Stimulated activated CD4-positive, alpha-beta T cell treated with anti-CD3 and anti-CD28 coated beads, Interleukin-4, amount 100 ng/mL, for 48 hours (primary cell): ENCODE measurements at places on chromosomes 12 and 14.

DNA sequence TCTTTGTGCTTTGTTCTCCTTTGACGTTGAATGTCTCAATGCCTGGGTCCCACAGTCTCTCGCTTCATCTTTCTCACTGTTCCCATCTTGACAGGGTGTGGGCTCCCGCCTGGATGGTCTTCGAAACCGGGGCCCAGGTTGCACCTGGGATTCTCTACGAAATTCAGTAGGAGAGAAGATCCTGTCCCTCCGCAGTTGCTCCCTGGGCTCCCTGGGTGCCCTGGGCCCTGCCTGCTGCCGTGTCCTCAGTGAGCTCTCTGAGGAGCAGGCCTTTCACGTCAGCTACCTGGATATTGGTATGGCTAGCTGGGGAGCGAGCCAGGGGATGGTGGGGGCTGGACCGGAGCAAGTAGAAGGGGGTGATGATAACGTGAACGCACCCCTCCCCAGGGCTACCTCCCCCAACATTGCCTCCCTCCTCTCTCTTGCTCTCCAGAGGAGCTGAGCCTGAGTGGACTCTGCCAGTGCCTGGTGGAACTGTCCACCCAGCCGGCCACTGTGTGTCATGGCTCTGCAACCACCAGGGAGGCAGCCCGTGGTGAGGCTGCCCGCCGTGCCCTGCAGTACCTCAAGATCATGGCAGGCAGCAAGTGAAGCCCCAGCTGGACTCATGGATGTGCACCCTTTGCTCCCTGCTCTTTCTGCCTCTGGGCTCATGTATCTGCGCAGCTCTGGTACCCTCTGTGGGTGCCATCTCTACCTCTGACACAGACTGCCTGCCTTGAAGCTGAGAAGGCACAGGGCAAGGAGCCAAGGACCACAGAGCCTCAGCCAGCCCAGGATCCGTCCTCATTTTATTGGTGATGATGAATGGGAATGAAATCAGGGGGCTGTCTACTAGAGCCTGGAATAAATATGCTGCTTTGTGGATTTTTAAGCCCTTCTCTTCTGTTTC, 1.5 kb downstream of the NPFF start:
- DNase-seq: no peak

- DNase-seq: peak; percentile 35
Observed at GRCh38 chr12:125533434-125534029, 468.3 kb downstream of the AACS start.

DNA sequence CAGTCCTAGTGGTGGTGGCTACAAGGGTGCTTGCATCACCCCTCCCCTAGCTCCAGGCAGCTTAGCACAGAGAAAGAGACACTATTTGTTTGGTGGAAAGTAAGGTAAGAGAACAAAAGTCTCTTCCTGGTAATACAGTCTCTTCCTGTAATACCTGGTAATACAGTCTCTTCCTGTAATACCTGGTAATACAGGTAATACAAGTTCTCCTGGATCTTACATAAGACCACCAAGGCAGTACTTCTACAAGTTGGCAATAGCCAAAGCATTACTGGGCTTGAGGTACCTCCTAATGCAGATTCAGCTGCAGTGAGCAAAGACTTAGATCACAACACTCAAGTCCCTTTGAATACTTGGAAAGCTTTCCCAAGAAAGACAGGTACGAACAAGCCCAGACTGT, 77.0 kb downstream of the CATSPERB start:
- no peak for DNase-seq

DNA sequence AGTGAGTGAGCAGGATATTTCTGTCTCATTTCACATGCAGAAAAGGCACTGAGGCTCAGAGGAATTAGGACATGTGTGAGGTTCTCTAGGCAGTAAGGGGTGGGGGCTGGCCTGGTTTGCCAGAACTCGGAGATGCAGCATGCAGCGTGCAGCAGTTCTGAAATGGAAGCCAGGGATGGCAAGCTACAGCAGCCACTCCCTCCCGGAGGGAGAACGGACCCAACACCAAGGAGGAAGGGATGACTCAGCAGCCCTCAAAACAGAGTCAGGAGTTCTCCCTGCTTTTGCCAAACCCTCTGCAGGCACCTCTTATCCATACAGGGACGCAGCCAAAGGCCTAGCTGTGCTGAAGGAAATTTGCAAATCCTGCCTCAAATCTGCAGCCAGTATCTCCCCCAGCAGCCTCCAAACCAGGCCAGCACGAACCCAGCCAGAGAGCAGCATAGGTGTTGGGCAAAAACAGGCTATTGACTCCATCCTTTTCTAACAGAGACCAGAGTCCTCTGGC, 10.3 kb upstream of the SERPINA3 start:
- DNase-seq: no peak

DNA sequence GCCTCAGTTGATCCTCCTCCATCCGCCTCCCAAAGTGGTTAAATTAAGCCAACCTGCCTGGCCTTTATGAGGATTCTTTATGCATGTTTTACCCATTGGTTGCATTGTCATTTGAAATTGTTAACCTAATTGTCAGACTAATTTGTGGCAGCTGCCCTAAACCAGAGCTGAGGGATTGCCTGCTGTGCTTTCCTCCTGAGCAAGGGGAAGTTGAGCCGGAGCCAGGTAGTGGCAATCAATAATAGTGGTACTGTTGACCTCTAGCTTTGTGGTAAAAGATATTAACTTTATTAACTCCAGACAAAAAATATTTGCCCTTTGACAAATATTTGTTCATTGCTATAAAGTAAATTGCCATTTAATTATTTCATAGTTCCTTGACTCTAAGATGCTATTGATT, 5.6 kb upstream of the HEBP1 start:
- DNase-seq: no peak

- DNase-seq: no peak
Observed at GRCh38 chr12:43154498-43155045, 397.4 kb downstream of the ADAMTS20 start.

DNA sequence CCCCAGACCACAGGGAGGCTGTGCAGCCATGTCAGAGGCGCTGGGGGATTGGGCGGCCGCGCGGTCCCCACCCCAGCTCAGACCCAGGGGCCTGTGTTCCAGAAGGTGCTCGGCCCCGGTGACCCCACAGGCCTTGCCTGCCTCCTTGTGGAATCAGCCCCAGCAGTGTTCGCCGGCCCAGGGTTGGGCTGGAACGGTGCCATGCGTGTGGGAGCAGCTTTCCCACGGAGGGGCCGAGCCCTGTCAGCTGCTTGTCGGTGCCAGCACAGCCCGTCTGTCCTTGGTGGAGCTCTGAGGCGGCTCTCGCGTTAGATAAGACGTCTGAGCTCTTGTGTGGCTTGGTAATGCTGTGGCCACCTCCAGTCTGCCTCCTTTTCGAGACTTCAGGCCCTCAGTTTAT, 8.5 kb downstream of the ZFYVE21 start:
- no peak for DNase-seq

- DNase-seq: no peak
Observed at GRCh38 chr12:108973629-108974152, 47.2 kb downstream of the SVOP start.

- no peak for DNase-seq
Observed at GRCh38 chr12:56954057-56954957, 3.1 kb downstream of the RDH16 start.

GRCh38 chr14:101858791-101859537, 97.5 kb downstream of the PPP2R5C start:
- DNase-seq: no peak

DNA sequence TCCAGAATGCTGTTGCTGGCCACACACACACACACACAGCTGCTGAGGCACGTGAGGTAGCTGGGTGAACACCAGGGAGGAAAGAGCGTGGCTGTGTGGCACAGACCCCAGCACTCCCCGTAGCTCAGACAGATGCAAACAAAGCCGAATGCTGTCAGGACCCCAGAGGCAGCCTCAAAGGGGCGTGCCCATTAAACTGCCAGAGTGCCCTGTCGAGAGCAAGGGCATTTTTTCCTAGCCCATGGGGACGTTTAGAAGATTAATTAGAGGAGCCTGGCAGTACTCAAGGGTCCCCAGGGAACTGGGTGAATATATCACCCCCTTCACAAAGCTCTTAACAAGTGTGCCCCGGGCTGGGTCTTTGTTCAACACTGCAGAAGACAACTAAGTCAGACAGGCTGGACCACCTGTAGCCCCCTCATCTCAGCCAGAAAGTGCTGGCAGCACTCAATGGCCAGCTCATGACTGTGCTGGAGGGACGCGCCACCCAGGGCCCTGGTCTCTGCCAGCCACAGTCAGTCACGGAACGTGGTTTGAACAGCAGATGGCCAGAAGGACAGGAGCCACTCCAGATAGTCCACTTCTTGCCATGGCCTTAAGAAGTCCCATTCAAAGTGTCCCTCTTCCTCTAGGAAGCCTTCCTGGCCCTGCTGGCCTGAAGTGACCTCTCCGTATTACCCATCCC, 37.5 kb downstream of the TTC7B start:
- no peak for DNase-seq

- no peak for DNase-seq
Observed at GRCh38 chr14:26394150-26394810, 203.6 kb downstream of the NOVA1 start.

DNA sequence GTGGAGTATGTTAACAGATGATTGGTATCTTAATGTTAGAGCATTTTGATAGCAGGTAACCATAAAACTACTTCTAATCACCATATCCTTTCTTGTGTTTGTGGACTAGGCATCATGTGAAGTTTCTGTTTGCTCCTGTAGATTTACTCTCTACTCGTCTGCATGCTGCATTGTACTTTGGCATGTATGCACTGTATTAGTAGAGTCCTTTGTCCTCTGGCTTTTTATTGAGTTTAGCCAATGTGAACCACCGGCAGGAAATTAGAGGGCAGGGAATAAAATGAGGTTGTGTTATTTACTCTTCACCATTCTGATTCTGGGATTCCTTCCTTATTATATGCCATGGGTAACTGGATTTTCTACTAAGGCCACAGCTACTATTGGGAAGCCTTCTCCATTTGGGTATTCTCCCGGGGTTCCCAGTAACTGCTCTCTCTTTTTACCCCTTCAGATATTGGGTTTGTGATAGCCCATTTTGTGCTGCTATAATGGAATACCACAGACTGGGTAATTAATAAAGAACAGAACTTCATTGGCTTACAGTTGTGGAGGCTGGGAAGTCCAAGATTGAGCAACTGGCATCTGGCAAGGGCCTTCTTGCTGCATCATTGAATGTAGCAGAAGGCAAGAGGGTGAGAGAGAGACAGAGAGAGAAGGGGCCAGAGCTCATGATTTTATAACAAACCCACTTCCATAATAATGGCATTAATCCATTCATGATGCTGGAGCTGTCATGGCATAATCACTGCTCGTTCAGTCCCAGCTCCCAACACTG, 22.4 kb downstream of the FAM177A1 start:
- DNase-seq: no peak

GRCh38 chr12:78088391-78088832, 257.7 kb downstream of the NAV3 start:
- DNase-seq: no peak

GRCh38 chr12:39623919-39624318, 4.3 kb upstream of the ABCD2 start:
- no peak for DNase-seq

- DNase-seq: no peak
Observed at GRCh38 chr12:1216560-1216959, 225.5 kb downstream of the ERC1 start.

DNA sequence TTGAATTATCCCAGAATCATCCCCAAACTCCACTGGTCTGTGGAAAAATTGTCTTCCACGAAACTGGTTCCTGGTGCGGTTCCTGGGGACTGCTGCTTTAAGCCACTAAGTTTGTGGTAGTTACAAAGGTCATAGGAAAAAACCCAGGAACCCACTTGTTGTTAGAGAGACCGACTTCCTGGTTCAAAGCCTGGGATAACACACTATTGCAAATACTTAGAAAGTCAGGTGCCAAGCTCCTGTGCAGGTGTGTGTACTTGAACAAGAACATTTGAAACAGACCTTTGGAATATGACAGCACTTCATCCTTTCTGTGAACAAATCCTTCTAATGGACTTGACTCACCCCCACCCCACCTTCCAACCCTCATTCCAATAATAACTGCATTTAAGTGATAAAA, 519.6 kb downstream of the GLT1D1 start:
- DNase-seq: no peak

- DNase-seq: no peak
Observed at GRCh38 chr14:59018460-59018859, 170.0 kb upstream of the DAAM1 start.

DNA sequence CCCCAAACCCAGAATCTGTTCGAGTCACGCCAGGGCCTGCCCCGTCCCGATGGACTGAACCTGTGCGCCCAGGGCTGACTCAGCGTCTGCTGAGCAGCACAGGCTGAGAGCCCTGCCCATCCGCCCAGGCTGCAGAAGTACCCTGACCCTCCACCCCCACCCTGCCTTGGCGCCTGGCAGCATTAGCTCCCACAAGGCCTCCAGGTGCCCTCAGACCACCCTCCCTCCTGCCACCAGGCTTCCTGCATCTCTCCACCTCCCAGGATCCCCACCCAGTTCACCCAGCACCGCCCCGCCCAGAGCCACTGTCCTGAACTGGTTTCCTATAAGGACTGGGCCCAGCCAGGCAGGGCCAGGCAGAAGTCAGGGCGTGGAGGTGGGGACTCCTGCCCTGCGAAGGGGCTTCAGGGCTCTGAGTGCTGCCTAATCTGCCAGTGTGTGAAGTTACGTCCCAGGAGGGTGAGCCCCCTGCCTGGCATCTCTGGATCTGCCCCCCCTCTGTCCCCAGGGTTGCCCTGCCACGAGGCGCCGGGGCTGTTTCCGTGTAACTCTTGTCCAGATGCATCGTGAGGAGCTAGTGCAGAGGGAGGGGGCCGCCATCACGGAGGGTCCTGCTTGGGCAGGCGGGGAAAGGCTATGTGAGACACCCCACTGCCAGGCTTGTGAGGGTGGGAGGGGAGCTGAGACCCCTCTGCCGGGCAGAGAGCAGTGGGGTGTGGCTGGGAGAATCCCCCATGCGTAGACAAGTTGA, 9.1 kb downstream of the ADSS1 start:
- no peak for DNase-seq

DNA sequence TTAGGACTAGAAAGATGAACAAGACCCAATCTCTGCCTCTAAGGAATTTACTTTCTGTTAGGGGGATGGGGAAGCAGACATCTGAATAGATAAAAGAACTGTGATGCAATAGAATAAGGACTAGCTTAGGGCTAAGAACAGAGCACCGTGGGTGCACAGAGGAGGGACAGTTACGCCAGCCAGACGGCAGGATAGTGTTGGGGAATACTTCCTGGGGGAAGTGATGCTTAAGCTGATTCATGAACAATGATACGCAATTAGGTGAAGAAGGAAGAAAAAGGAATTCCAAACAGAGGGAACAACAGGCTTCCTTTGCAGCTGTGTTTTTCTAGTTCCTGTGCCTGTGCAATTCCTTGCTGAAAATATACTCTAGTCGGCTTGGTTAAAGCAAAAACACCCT, 501.1 kb downstream of the APAF1 start:
- DNase-seq: no peak

DNA sequence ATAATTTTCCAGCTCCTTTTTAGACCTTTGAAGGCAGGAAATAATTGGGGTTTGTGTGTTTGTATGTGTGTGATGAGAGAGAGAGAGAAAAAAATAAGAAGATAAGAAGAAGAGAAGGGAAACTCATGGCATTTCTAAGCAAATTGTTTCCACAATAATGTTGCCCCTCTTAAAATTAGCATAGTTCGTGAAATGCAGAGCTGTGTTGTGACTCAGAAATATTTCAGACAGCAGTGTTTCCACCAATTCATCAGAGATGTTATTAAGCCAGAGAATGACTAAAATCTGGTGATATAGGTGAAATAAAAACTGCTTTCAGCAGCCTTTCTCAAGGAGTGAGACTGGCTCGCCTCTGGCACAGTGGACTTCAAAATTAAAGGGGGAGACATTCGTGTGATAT, 65.9 kb upstream of the ARHGAP5 start:
- no peak for DNase-seq

- peak; percentile 60 for DNase-seq
Observed at GRCh38 chr12:109597795-109598427, 24.3 kb downstream of the MVK start.

- no peak for DNase-seq
Observed at GRCh38 chr12:27781680-27782079, 1.6 kb upstream of the MANSC4 start.
